ENCODE measurements at places on chromosomes 5 and 9.

DNA sequence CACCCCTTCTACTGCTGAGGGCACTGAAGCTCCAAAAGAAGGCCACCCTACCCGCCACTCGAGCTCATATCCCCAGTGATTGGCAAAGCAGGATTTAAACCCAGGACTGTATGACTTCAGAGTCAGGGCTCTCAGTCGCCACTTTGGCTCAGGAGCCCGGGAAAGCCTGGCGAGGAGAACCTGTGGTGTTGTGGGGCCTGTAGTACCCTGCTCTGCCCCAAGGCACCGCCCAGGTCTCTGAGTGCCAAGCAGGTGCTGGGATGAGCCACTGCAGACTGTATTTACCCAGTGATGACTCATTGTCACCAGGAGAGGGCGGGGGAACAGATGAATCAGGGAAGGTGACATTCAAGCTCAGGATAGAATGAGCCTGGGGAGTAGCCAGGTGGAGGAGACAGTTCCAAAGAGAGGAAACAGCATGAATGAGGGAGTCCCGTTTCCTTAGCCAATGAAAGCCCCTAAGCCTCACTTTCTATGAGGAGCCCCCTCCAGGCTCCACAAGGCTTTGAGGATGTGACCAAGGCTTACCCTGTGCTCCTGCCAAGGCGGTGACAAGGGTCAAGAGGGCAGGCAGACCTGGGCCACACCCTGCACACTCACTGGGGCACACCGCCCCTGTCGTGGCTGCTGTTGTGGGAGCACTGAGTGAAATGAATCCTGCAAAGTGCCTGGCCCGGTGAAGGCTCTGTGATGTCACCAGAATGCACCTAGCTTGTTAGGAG lies 17.8 kb upstream of the DPM2 start:
- peak; percentile 94 for DNase-seq

GRCh38 chr9:107688728-107689127 lies 199.2 kb upstream of the KLF4 start:
- no peak for DNase-seq

- DNase-seq = peak; percentile 62
Observed at GRCh38 chr9:34646211-34647083, at the start of gene GALT. Gene GALT (plus strand): TSS chr9:34646675. CDS start chr9:34646705, 30 bp downstream.

- no peak for DNase-seq
Observed at GRCh38 chr9:126497660-126498275, 116.0 kb upstream of the LMX1B start.

GRCh38 chr9:94479757-94480156 lies 75.1 kb upstream of the PCAT7 start:
- no peak for DNase-seq

- DNase-seq = no peak
Observed at GRCh38 chr5:42677156-42677842, 79.3 kb upstream of the CCDC152 start.

DNA sequence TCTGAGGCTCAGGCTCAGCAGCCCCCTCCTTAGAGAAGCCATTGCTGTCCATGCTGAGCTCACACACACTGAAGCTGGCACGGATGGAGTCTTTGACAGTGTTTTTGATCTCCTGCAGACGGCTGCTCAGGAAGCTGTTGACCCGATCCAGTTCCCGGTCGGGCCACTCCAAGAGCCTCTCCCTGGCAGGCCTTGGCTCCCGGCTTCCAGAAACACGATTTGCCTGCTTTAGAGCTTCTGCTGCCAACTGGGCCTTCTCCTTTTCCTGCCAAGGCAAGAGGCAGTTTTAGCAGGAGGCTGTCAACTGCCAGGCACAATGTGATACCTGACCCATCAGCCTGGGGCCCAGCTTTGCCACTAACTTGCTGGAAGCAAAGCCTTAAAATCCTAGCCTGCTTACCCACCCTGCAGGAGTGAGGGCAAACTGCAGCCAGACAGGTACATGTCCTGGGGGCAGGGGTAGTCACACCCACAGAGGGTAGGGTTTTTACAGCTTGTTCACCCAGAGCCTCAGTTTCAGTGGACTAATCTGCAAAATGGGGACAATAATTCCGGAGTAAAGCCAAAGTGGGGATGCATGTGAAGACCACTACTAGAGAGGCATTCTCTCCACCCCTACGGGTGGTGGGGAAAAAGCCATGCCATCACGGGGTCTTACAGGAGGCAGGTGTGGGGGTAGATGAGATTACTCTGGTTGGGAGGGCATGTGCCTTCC lies 8.3 kb upstream of the DDX41 start:
- DNase-seq = no peak

- no peak for DNase-seq
Observed at GRCh38 chr5:113177225-113177624, 200.6 kb downstream of the DCP2 start.

DNA sequence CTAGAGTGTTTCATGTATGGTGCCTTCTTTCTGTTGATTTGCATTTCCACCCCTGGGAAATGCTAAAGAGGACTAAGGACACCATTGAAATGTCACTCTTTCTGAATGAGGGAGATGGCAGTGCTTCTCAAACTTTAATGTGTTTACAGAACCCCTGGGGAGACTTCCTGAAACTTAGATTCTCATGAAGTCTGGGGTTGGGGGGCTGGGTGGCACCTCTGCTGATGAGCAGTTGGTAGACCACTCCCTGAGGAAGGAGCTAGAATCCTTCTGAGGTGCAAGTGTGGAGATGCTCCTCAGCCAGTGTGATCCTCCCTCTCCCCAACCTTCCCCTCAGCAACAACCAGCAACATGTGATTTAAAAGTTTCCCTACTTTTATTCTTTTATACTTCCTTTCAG lies 546.8 kb downstream of the LRRC70 start:
- DNase-seq = no peak

GRCh38 chr5:142955628-142956027 lies 185.5 kb downstream of the ARHGAP26 start:
- DNase-seq = no peak

DNA sequence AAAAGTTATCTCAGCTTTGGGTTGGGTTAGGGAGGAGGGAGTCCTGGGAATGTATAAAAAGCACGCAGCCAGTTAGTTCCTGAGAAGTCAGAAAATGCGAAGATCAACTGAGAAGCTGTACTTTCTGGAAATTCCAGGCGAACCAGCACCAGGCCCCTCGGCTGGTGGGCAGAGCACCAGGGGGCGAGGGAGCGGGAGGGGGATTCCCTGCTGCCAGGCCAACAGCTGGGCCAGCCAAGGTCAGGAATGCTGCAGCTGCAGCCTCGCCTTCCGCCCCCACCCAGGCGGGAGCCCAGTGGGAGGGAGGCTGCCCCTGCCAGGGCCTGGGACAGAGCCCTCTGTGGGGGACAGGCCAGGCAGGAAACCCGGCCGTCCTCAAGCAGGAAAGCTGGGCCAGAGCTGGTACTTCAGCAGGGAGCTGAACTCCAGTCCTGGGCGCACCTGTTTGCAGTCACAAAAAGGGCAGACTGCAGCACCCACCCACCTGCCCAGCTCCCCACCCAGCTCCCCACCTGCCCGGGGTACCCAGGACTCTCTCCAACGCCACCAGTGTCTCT lies 35.5 kb downstream of the VAV2 start:
- no peak for DNase-seq

- DNase-seq = no peak
Observed at GRCh38 chr5:126591549-126591948, 3.5 kb downstream of the ALDH7A1 start.

- DNase-seq = no peak
Observed at GRCh38 chr9:72858089-72858912, 94.6 kb downstream of the ALDH1A1 start.

DNA sequence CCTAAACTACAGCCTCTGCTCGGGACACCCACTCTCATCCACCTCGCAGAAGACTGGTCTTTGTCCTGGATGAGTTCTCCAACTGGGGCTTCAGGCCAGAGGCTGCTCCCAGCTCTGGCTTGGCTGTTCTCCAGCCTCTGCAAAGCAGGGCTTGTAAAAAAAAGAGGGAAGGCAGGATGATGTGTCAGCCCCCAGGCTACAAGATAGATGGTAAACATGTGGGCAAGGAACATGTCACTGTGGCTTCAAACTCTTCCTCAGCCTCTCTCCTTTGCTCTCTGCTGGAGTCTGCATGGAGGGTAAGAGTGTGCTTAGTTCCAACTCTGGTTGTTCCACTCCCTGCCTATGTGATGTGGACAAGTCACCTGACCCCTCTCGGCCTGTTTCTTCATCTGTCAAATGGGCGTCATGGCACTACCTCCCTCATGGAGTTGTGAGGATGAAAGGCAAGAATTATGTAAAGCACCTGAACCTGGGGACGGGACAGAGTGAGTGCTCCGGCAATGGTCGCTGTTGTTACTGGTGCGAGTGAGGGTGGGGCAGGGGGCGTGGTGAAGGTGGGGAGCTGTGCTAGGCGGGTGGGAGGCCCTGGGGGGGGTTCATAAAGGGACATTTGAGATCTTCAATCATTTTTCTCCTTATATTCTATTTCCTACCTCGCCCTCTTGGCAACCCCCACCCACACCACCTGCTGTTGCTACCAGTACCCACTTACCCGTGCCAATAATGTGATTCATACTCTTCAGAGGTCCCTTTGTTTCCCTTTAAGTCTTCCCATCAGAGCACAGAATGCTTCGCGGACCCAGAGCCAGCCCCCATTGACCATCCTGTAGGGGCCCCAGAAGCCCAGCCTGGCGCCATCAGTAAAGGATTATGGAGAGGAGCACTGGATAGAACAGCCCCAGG lies 6.8 kb upstream of the ZNF79 start:
- no peak for DNase-seq

- no peak for DNase-seq
Observed at GRCh38 chr5:146003852-146004251, 67.5 kb downstream of the SH3RF2 start.

GRCh38 chr5:121872856-121873255 lies 21.2 kb downstream of the FTMT start:
- DNase-seq = no peak

- no peak for DNase-seq
Observed at GRCh38 chr5:62954578-62954977, 376.0 kb downstream of the LRRC70 start.

DNA sequence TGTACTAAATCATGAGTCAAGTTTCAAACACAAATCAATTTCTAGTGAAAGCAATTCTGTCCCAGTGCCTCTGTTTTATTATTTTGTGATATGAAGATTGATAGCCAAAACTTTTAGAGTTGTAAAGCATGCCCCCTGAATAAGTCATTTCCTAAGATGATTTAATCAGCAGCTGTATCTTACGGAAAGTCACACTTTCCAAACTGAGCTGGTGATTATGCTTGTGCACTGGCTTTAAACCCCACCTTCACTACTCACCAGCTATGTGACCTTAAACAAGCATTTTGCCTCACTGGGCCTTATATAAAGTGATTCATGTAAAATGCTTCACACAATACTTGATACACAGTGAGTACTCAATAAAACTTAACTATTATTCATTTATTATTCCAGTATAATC lies 78.1 kb downstream of the EDIL3 start:
- DNase-seq = no peak

DNA sequence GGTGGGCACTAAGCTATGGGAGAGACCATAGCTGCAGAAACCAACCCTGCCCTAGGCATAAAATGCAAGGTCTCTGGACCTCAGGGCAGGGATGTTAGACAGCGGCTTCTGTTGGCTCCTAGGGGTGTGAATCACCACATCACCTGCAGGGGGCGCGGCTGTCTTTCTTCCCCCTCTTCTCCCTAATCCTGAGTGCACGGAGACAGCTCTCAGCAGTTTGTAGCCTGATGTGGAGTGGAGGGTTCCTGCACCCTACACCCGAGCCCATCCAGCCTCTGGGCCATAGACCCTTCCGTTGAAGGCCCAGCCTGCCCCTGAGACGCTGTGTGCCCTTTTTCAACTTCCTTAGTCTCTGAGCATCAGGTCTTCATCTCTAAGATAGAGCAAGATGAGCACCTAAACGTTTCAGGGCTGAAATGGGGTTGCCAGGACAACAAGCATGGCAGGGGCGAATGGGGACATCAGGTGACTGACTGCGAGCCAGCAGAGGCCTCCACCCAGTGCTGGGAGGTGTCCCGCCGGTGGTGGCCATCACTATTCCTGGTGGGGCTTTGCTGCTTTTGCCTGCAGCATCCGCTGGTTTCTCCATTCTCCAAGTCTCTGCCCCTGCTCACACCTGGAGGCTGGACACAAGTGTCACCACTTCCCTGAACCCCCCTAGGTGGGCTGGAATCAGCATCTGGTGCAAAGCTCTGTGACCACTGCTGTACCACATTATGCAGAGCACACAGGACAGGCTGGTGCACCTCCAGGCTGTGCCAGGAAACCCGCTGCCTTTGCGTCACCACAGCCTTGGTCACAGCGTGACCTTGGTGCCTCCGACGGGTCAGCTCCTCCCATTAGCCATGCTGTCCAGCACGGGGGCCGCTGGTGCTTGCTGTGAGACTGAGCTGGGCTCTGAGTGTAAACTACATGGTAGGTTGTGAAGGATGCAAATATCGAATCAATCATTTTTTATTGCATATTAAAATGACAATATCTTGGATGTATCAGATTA lies 2.5 kb upstream of the SEC16A start:
- DNase-seq = peak; percentile 15

- no peak for DNase-seq
Observed at GRCh38 chr9:128078504-128079434, 10.7 kb downstream of the SLC25A25 start.
